ENCODE measurements at places on chromosomes 13 and 19.
A peak's percentile ranks its signal among the peaks of the same experiment; 100 is the strongest.

DNA sequence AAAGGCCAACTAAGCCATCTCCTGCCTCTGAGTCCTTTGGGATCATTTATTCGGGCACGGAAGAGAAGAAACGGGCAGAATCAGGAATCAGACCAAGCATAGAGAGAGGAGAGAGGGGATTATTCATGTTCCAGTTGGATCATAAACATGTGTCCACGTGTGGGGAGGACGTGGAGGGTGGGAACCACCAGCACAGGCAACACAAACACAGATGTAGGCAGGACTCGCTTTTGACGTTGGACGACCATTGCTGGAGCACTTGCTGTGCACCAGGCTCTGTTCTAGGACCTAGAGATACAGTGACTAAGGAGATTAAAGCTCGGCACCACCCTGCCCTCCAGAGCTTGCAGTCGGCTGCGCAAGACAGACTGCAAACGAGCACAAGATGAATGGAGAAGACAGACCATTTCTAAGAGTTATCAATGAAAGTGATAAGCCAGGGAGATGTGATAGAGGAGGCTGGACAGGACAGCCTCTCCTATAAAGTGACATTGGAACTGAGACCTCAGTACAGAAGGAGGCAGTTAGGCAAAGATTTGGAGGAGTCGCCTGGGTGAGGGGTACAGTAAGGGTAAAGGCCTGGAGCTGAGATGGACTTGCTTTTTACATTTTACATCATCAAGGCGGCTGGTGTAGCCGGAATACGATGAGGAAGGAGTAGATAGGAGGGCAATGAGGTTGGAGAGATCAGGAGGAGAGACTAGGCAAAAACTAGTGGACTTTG is 716 bp downstream of the SH2D3A start:
- no peak for DNase-seq

- DNase-seq = no peak
Measured at GRCh38 chr13:69450245-69450644, 657.4 kb upstream of the ATXN8OS start.

- no peak for DNase-seq
Measured at GRCh38 chr19:50803633-50804419, 13.6 kb downstream of the ACP4 start.

GRCh38 chr19:41578886-41579285 is 2.9 kb downstream of the CEACAM21 start:
- no peak for DNase-seq

DNA sequence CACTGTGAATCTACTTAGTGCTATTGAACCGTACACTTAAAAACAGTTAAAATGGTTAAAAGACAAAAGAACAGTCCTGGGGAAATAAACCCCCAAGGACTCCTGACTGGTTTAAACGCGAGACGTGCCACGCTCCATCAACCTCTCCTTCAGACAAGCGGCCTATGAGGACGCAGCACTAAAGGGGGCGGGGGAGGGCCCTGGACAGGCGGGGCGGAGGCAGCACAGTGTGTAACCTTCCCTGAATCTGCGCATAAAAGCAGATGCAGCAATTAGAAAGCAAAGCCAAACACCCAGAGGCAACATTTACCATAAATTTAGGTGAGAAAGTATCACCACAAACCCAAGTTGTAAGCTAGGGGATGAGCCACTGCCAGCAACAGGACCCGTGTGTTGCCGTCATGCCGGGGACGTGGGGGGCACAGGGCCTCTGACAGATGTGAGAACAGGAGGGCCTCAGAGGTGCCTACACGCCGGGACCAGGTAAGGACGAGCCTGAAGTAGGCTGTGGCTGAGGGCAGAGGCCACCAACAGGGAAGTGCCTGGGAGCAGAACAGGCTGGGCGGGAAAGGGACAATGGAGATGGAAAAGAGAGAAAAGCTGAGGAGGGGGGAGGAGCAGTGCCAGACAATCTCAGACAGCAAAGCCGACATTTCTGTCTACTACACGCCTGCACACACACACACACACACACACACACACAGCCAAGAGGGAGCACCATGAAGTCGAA is 15.3 kb upstream of the ADPRHL1 start:
- no peak for DNase-seq

GRCh38 chr13:62205273-62205672 is 789.6 kb upstream of the PCDH20 start:
- DNase-seq = no peak

GRCh38 chr19:46621191-46622117 is 3.4 kb downstream of the PTGIR start:
- no peak for DNase-seq

DNA sequence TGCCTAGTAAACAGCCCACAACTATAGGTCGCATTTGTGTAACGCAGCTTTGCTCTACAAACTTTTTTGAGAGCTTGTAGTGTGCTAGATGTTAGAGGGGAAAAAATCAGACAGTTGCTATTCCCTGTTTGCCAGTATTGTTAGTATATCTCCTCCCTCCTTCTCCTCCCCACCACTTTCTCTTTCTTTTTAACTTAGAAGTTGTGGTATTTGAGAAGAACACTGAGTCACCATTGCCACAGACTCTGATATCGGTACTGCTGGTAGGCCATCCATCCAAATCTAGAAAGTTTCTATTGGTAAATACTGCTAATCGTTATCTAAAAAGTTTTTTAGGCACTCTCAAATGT is 666 bp downstream of the POMP start:
- peak; percentile 65 for DNase-seq

DNA sequence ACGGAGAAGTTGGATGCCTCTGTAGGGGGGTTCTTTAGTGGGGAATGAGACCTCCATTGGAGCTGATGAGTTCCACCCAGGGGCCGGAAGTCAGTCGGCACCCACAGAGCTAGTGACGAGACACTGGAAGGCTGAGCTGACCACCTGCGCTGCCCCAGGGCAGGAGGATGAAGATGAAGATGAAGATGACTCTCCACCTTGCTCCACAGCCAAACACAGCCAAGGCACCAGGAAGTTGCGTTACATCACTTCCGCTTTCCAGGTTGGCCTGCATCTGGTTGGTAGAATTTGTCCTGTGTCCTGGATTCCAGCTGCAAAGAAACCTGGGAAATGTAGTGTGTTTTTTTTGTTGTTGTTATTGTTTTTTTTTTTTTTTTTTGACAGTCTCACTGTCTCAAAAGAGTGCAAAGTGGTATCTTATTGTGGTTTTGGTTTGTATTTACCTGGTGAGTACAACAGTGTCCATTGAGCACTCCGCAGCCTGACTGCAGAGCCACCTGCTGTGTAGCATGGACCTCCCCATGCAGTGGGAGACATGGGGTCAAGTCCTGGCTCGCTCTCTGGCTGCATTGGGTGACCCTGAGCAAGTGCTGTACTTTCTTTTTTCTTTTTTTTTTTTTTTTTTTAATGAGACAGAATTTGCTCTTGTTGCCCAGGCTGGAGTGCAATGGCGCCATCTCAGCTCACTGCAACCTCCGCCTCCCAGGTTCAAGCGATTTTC is 1.9 kb downstream of the TBC1D17 start:
- no peak for DNase-seq

DNA sequence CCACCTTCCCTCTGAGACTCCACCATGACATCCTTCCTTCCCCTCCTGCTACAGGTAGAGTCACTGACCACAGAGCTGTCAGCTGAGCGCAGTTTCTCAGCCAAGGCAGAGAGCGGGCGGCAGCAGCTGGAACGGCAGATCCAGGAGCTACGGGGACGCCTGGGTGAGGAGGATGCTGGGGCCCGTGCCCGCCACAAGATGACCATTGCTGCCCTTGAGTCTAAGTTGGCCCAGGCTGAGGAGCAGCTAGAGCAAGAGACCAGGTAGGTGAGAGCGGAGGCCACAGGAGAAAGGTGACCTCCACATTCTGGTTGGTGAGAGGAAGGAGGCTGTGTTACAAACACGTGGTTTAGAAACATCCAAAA is 27.6 kb downstream of the KCNC3 start:
- no peak for DNase-seq

- no peak for DNase-seq
Measured at GRCh38 chr19:38661136-38661535, 13.7 kb downstream of the ACTN4 start.

DNA sequence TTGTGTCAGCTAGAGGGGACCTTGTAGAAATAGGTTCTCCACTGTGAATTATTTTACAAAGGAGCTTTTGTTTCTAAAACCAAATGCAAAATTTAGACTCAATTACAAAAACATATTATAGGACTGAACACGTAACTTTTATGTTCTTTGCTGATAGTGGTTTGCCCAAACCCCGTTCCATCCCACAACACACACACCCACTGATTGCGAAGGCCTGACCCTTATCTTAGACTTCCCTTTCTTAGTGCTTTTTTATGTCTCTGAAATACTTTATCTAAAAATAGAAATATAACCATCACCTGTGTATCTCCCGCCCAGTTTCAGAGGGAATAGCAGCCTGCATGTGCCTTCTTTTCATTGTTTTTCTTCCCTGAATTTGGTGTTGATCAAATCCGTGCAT is 13.0 kb downstream of the CCNA1 start:
- no peak for DNase-seq

DNA sequence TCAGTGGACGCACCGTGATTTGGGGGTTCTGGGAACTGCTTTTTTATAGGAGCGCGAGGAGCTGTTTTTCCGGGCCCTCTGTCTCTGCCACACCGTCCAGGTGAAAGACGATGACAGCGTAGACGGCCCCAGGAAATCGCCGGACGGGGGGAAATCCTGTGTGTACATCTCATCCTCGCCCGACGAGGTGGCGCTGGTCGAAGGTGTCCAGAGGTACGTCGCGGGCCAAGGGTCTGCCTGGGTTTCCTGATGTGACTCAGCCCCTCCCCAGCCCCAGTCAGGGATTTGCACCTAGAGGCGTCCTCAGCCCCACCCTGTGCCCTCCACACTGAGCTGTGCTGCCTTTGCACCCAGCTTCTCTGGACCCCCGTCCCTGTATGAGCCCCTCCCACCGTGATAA is 136.2 kb upstream of the MCF2L start:
- DNase-seq = no peak

GRCh38 chr19:13077240-13077639 is 25.4 kb downstream of the LYL1 start:
- no peak for DNase-seq

- no peak for DNase-seq
Measured at GRCh38 chr13:98004107-98004506, 50.6 kb downstream of the IPO5 start.

GRCh38 chr13:80339912-80340650 is 845 bp downstream of the SPRY2 start:
- DNase-seq = peak; percentile 77

- DNase-seq = no peak
Measured at GRCh38 chr19:4974880-4975469, 6.1 kb downstream of the KDM4B start.

GRCh38 chr19:40745402-40745780 is 4.9 kb downstream of the ACTMAP start:
- DNase-seq = no peak

DNA sequence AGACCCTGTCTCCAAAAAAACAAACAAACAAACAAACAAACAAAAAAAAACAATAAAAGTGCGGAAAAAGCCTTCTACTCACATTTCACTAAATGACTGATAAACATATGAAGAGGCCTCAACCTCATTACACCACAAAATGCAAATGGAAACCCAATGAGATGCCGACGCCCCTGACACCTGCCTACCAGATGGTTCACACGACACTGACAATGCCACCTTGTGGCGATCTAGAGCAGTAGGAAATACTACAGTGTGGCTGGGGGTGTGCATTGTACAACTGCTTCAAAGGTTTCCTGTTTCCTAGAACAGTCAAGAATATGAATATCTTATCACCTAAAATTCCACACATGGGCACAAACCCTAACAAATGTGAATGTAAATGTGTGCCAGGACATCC is 14.0 kb downstream of the SCGB2B2 start:
- DNase-seq = peak; percentile 42

GRCh38 chr13:31773538-31773937 is 34.2 kb downstream of the RXFP2 start:
- DNase-seq = no peak

- DNase-seq = peak; percentile 72
Measured at GRCh38 chr13:48403151-48403631, 9.7 kb downstream of the LPAR6 start.

DNA sequence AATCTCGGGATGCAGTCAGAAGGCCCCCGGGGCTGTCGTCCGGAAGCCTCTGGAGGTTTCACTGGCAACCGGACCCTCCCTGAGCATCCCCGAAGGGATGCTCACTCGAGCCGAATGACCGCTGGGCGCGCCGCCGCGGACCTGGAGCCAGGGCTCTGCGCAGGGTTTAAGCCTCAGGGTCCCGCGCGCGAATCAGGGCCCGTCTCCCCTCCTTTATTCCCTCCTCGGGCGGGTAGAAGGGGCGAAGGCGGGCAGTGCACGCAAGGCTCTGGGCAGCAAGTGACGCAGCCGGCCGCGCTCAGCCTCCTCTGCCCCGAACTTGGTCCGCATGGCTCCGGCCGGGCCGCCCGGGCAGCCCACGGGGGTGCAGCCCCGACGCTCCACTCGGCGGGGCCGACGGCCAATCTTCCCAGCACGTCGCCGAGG is 572 bp downstream of the SHISA2 start:
- DNase-seq = no peak

DNA sequence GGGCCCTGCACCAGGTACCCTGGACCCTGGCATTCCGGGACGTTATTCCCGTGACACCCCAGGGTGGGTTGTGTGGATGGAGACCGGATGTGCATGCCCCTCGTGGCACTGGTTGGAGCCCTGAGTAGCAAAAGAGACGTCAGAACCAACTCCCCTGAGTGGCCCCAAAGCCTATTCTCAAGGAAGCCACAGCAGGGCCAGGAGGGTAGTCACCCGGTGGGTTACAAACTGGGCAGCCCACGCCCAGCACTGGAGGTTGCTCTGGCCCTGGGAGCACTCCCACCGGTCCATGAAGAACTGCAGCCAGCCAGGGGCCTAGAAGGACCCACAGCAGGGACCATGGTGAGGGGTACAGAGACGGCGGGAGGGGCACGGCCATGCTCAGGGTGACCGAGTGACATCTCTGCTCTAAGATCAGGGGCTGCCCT is 7.5 kb downstream of the KLF16 start:
- peak; percentile 49 for DNase-seq

DNA sequence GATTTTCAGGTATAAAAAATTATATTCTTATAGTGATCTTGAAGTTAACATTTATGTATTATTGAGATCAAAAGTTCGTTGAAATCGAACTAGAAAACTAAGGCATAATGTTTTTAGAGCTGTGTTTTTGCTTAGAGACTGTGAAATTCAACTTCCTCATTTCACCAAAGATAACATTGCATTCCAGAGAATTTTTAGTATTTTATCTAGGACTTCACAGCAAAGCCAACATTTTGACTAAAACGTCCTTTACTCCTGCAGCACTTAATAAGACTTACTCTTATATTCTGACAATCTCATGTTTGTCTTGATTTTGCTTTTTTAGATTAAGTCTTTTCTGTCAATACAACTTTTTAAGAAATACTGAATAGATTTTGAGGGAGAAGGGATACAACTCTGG is 4.7 kb downstream of the KCTD4 start:
- DNase-seq = no peak

- no peak for DNase-seq
Measured at GRCh38 chr19:15371786-15372380, 7.7 kb downstream of the AKAP8 start.
